ENCODE measurements at places on chromosomes 5 and 9.
A peak's percentile ranks its signal among the peaks of the same experiment; 100 is the strongest.

- no peak for DNase-seq
Observed at GRCh38 chr5:123367739-123368138, 55.5 kb downstream of the CEP120 start.

DNA sequence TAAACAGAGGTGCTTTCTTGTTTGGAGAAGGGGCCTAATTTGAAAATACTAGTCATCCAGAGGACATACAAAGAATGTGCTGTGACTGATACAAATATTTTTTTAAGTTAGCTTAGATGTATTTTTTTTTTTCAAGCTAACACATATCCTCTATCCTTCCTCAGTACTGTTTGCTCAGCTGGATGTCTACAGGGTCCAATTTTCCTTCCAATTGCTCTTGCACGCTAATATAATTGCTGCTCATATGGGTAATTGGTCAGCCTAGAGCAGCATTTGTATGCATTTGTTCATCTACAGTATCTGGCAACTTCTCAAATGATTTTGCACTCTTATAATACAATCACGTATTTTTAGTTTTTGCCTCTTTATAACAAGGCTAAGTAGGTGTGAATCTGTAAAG is 84.7 kb downstream of the ZDHHC21 start:
- DNase-seq = no peak

DNA sequence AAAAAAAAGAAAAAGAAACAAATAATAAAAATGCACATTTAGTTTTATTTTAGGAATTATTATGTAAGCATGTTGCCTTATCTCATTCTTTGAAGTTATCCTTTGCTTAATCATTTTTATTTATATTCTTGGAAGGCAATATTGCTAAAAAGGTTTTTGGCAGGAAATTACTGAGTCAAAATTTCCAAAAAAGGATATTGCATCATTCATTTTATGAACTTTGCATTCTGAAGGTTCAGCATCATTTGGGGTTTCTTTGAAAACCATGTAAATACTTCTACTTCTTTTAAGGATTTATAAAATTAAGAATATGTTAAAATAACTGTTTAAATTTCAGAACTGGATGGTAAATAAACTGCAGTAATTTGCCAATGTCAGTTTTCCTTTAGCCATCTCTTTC is 94.2 kb upstream of the CTNND2 start:
- no peak for DNase-seq

GRCh38 chr5:140181002-140181483 is 6.1 kb downstream of the CYSTM1 start:
- no peak for DNase-seq

DNA sequence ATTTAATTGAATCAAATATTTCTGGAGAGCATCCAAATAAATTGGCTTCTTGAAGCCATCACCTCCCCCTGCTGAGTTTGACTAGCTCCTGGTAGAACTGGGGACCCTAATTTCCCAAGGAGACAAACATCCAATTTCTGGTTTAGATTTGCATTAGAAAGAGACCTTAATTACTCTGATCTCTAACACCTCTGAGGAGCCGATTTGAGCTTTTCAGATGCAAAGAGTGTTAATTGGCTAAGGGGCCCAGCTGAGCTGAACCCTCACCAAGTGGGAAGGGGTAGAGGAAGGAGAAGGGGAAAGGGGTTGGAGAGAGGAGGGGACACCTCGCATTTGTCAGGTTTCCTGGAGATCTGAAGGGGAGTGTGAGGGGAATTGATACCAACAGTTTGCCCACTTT is 145.4 kb upstream of the SHB start:
- no peak for DNase-seq

DNA sequence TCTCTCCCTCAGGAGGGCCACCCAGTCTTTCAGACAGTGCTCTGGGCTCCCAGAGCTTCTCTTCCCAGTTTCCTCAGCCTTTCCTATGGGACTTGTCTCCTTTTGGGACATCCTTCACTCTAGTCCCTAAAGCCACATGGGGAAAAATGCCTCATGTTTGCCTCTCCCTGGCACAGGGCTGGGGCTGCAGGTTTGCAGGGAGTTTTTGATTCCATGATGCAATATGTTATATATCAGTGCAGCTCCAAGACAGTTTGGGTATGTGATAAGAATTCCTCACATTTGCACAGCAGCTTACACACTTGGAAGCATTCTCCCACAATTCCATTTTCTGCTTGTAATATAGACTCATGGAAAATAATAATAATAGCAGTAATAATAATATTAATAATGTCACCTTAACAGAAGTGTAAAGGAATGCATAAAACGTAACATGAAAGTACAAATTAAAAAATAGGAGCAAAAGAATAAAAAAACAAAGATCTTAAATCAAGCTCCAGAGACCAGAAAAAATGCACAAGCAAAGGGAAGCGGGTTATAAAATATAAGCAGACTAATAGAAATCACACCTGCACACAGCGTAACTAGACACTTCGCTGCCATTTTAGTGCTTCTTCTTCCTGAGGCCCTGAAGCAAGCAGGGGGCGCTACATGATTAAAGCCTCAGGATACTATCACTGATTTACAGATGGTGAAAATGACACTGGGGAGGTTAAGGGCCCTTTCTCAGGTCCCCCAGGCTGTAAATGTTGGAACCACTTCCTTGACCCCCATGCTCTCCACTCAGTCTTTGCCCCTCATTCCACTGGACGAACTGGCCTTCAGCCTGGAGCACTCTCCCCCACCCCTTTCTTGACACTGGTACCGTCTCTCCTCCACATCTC is 70.0 kb upstream of the IL17B start:
- DNase-seq = no peak

- DNase-seq = no peak
Observed at GRCh38 chr5:149073213-149073612, 10.4 kb upstream of the SH3TC2 start.

- no peak for DNase-seq
Observed at GRCh38 chr9:29966247-29966646, 2393.0 kb upstream of the C9orf72 start.

DNA sequence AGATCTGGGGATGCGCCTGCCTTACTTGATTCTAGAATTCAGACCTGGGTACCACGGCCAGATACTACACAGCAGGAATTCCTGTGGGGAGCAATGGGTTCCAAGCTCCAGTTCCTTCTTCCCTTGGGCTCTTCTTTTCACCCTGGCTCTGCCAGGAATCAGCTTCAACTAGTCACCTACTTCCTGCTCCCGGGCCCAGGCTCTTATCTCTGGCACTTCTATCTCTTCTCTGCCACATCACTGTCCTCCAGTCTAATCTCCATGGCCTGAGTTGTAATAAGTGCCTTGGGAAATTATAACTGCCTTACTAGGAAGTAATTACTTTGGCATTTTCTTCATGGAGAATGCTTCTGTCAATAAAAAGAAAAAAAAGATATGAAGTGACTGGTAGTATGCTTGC is 26.2 kb upstream of the SERINC5 start:
- DNase-seq = no peak

DNA sequence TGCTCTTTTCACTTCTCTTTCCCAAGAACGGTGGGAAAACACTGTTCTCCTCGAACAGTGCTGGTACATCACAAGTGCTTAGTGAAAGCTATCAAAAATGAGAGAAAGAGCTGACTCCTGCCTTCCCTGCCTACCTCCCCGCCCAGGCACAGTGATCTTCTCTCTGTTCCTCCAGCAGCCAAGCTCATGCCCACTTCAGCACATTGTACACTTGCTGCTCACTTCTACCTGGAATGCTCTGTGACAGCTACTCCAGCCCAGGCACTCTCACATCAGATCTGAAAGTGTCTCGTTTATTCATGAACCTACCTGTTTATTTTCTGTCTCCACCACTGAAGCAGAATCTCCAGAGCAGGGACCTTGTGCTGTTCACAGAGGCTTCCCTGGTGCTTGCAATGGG is 1.8 kb downstream of the SLC35D2 start:
- no peak for DNase-seq

DNA sequence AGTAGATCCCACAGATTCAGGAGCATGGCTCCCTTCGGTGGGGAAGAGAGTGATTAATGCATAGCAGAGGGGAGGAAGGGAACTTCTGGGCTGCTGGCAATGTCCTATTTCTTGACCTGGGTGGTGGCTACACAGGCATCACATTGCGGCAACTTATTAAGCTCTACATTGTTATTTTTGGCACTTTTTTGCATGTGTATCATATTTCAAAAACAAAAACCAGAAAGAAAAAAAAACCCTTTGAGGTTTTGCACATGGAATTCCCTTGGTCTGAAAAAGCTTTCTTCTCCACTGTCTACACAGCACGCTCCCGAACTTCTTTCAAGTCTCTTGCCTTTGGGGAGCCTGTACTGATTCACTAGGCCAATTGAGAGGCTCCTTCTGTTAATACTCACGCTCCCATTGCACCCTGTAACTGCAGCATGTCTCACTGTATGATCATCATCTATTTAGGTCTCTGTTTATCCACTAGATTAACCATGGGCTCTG is 25.1 kb downstream of the CEMIP2 start:
- DNase-seq = no peak

- DNase-seq = no peak
Observed at GRCh38 chr9:112780450-112781036, 30.0 kb downstream of the SNX30 start.

DNA sequence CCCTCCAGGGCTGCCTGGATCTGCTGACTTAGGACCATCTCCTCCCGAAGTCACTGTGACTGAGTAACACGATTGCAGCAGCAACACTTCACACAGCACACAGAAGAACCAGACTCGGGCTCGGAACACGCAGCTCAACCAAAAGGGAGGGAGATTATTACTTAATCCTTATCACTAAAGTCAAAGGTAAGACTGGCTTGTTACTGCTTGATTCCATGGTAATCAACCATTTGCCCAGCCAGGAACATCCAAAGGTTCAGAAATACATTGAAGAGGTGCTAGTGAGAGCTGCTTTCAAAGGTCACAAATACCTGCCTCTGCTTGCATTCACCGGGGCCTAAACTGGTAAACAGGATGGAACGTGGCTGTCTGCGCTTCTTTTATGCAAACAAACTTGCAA is 7.7 kb downstream of the FBP1 start:
- no peak for DNase-seq

- no peak for DNase-seq
Observed at GRCh38 chr9:36749461-36749860, 176.8 kb downstream of the MELK start.

DNA sequence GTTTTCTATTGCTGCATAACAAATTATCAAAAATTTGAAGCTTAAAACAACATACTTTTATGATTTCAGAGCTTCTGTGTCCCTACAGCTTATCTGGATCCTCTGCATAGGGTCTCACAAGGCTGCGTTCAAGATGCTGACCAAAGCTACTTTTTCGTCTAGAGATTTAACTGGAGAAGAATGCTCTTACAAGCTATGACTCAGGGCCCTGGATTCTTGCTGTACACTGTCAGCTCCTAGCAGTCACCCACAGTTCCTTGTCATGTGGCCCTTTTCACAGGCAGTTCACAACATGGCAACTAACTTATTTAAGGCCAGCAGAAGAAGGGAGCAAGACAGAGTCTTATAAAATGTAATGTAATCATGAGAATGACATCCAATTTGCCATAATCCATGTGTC is 70.8 kb upstream of the FAM174A start:
- DNase-seq = no peak

- no peak for DNase-seq
Observed at GRCh38 chr9:130072515-130073235, 19.0 kb downstream of the GPR107 start.

DNA sequence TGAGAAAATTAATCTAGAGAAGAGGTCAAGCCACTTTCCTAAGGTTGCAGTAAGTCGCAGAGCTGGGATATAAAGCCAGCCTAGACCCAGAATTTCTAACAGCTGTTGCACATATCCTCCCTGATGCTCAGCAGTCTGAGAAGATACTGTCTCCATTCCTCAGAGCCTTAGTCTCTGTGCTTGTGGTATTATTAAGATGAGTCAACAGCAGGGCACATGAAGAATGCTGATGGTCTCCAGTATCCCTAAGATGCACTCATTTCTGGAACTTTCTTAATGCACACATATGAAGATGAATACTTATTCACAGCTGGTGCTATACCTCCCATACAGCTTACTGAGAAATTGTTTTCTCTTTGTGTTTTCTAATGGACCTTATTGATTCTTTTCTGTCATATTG is 32.5 kb downstream of the SGCD start:
- no peak for DNase-seq

GRCh38 chr9:1051584-1052275 is 1.6 kb downstream of the DMRT2 start:
- DNase-seq = peak; percentile 44

DNA sequence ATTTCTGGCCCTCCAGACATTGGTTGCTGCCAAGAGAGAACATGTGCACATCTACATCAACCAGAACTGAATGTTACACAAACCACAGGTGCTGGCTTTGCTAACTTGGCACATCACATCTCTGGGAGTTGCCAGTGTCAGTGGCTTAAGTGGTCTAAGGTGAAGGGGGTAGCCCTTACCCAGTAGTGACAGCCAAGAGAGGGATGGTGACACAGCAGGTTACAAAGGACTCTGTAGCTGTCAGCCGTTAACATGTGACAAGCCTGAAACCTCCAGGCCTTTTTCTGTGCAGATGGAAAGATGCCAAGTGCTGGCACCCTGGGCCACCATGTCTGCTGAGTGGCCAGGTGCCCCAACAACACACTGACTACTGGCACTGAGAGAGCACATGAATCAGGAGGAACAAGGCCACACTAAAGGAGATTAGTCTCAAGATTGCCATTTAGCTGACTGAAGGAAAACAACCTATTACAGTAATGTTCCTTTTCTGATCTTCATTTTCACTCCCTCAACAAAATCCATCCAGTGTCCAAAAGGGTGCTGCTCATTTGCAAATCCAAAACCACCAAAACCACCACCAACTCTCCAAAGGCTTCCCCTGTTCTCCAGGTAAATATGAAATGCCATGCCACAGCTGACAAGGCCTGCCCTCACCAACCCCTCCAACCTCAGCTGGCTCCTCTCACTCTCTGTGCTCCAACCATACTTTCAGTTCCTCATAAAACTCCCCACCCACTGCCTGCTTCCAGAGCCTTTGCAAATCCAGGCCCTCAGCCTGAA is 20.2 kb downstream of the SIL1 start:
- no peak for DNase-seq

DNA sequence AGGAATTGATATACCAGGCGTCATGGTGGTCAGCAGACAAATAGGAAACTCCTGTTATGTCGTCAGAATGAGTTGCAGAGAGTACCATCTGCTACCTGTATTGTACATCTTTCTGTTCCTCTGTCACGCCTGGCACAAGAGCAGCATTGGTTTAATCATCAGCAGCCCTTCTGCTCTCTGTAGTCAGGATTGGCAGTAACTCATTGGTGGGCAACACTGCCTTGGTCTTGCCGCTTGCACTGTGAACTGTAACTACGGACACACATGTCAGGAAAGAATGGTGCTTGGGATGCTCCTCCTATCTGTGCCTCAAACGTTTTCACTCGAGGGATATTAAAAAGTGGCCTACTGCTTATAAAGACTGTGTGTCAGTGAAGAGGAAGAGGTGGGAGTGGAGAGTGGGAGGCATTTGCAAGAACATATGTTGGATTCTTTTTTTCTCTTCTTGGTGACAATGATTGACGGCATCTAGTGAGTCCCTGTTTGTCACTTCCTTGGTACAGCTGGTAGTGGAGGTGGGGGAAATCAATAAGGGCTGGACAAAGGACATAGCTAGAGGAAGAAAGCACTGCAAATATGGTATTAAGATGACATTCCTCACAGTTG is 76.6 kb downstream of the F2RL2 start:
- no peak for DNase-seq
